Right kidney (tissue), 9 donors: ENCODE measurements at places on chromosomes 4 and X.

- no peak for DNase-seq
Measured at GRCh38 chr4:52661966-52662690, 3.0 kb upstream of the USP46 start.

GRCh38 chr4:36414248-36414647 is 132.8 kb downstream of the DTHD1 start:
- DNase-seq: no peak

- no peak for DNase-seq
Measured at GRCh38 chr4:43224559-43224958, 332.0 kb downstream of the GRXCR1 start.

DNA sequence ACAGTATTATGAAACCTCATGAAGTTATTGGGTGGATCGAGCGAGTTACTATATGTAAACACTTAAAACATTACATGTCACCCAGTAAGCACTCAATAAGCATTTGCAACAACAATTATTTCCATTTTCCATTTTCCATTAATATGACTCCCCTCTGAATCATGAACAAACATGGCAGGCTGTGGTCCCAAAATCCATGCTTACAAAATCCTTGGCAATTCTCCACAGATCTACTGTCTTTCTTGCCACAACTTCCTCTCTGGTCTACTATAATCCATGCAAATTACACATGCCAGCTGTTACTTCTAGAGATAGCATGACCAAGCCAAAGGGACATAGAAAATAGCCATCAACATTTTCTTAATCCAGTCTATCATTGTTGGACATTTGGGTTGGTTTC is 22.0 kb downstream of the ASB11 start:
- DNase-seq: no peak

GRCh38 chr4:87058356-87059073 is 123.7 kb downstream of the AFF1 start:
- DNase-seq: no peak

- DNase-seq: no peak
Measured at GRCh38 chr4:40546969-40547788, 82.5 kb downstream of the RBM47 start.

GRCh38 chrX:48971249-48972219 is at the start of gene KCND1:
TSS of gene KCND1 (minus strand) at chrX:48971844. CDS start at chrX:48970271, 1,573 bp downstream.
- peak; percentile 19 for DNase-seq

- DNase-seq: no peak
Measured at GRCh38 chr4:156685308-156685707, 286.3 kb downstream of the PDGFC start.

- DNase-seq: no peak
Measured at GRCh38 chr4:111040904-111041303, 418.0 kb upstream of the PITX2 start.

GRCh38 chr4:99832321-99832720 is 15.7 kb downstream of the DAPP1 start:
- no peak for DNase-seq

DNA sequence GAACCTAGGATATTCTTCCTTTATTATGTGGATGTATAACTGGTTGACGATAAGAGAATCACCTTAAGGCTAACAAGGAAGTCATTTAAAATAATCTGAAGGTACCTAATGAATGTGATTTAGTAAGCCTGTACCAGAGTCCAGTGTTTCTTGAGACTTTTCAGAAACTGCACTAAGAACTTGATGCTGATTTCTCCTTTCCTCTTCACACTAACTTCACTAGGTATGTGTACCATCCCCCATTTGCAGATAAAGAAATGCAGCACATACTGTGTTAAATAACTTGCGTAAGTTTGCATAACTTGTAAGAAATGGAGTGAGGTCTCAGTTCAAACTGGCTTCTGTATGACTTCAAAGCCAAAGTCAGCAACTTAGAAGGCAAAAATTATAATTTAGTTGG is 63.3 kb downstream of the ELOVL6 start:
- DNase-seq: no peak

DNA sequence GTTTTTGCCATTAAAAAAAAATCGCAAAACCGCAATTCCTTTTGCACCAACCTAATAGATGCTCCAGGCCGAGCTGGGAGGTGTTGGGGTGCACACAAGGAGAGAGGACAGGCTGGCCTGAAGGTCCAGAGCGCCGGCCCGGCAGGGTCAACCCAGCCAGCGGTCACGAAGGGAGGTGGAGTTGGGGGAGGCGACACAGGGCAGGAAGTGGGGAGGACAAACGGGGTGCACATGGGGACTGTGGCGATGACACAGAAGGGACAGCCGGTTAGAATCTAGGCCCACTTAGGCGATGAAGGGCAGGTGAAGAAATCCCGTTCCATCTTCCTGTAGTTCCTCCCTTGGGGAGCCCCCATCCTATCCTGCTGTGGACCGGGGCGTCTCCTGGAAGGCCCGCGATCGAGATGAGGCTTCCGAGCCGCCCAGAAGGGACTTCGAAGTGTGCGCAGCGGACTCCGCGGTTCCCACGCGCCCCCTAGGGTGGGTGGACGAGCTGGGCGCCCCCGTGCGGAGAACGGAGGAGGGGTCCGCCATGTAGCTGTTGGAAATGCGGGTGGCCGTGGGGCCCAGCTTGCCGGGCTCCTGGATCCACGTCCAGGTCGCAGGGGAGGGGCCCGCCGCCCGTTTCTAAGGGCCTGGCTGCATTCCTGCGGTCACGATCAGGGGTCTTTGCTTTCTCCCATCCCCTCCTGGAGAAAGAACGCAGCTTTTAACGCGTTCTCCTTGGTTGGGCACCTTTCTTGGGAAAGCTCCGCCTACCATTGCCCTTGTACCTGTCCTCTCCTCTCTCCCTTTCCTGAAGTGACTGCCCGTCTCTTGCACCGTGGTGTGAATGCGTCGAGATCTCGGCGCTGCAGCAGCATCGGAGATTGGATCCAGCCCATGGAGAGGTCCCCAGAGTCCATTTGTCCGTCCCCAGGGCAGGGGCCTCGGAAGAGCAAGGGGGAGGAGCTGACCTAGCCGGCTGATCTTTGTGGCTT is 17.0 kb upstream of the HPF1 start:
- peak; percentile 58 for DNase-seq

DNA sequence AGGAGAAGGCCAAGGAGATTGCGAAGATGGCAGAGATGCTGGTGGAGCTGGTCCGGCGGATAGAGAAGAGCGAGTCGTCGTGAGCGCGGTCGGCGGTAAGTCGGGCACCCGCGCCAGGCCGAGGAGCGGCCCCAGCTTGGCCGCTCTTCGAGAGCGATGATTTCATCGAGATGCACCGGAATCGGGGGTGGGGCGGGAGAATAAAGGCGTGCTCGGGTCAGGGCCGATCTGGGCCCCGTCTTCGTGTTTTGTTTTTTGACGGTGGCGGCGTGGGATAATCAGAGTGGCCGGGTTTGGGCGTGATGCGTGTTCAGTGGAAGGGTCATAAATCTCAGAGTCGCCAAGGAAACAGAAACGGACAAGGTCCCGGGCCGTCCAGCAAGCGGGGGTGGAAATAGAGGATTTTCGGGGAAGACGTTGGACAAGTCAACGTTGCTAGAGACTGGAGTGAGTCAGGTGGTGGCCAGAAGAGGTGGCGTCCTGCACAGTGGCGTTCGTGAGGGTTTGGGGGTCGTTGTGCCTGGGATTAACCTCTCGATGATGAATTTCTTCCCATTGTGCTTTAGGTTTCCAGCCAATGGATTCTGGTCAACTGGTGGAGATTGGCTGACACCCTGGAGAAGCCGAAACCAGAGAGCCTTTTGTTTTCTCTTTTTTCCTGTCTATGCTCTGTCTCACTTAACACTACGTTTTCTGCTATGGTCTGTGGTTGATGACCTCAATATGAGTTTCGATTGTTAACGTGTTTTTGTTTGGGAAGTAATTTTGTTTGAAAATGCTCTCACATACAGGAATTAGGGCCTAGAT is 882 bp downstream of the MRFAP1 start:
- no peak for DNase-seq

DNA sequence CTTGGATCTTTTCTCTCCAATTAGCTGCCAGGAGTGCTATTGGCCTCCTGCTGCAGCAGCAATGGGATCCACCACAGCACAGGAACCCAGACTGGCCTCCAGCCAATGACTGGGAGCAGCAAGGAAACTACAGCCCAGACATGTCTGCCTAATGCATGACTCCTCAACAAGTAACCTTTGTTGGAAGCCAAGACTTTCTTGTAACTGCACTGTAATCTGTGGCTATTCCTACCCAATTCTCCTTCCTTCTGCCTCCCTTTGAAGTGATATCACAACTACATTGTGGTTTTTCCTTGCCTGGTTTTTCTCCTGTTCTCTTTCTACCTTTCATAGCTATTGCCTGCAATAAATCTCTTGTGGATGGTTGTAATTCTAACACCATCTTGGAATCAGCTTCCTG is 39.8 kb downstream of the SNCA start:
- DNase-seq: no peak

DNA sequence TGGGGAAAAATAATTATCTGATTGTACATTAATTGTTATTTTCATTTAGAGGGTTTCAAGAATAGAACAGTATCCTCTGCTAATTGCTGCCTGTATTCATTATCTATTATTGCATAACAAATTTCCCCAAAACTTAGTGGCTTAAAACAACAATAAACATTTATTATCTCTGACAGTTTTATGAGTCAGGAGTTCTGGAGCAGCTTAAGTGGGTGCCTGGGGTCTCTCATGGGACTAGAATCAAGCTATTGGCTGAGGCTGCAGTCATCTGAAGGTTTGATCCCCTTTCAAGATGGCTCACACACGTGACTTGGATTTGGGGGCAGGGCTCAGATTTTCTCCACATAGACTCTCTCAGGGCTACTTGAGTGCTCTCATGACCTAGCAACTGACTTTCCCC is 98.1 kb upstream of the JADE1 start:
- DNase-seq: no peak

DNA sequence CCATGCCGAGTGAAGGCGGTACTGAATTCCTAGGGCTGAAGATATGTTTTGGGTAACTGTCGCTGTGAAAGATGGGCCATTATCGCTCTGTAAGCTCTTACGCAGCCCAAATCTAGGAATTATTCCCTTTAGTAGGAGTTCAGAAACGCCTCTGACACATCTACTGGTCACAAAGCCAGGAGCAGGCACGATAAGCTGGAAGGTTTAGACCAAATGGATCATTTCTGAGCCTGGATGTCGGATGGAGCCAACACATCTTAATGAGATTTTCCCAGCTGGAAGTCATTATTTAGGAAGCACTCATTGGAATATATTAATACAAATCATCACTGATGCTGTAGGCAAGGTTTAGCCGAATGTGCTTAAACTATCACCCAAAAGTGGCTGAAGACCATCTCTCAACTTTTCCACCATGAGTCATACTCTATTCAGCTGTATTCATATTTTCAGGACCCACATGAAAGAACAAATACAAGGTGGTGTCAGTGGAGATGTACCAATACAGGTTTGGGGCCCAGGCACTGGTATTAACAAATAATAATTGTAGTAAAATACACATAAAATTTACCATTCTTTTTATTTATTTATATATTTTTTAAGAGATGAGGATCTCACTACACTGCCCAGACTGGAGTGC is 34.2 kb upstream of the ATRX start:
- DNase-seq: no peak

DNA sequence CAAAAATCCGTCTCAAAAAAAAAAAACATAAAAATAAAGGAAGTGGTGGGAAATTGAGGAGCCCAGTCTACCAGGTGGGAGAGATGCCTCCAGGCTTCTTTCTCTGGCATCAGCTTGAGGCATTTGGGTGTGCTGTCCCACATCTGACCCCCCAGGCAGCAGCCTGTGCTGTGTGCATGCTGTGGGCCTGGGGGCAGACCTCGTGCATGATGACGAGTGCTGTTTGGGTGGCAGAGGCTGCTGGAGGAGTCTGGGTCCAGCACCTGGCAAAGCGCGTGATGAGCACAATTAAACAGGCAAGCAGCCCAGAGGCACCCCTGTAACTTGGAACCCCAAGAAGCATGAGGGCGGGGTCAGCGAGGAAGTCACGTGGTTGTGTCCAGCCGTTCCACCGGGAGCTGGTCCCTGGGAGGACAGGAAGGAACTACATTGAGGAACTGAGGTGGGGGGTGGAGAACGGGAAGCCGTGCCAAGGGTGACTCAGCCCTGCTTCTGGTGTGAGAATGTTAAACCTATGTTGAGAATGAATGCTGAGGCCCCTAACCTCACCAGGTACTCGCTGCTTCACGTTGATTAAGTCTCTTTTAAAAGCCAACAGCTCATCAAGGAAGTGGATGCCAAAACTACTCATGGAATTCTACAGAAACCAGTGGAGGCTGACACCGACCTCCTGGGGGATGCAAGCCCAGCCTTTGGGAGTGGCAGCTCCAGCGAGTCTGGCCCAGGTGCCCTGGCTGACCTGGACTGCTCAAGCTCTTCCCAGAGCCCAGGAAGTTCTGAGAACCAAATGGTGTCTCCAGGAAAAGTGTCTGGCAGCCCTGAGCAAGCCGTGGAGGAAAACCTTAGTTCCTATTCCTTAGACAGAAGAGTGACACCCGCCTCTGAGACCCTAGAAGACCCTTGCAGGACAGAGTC is 6.1 kb downstream of the TACC3 start:
- no peak for DNase-seq

DNA sequence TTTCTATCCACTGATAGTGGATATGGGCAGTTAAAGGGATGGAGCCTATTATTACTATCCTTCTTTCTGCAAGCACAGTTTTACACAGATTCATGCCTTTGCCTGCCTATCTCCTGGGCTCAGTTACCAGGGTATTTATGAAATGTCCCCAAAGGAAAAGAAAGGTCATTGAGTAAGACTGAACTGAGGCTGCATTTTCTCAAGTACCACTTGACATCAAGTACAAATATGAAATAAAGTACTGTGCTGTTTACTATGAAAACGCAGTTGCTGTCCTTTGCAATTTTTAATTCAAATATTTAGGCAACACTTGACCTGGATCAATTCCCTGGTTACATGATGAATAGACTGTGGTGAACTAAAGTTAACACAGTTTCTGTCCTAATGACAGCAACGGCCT is 23.5 kb upstream of the SPANXN4 start:
- DNase-seq: no peak

- no peak for DNase-seq
Measured at GRCh38 chr4:102608190-102608589, 107.0 kb downstream of the NFKB1 start.

DNA sequence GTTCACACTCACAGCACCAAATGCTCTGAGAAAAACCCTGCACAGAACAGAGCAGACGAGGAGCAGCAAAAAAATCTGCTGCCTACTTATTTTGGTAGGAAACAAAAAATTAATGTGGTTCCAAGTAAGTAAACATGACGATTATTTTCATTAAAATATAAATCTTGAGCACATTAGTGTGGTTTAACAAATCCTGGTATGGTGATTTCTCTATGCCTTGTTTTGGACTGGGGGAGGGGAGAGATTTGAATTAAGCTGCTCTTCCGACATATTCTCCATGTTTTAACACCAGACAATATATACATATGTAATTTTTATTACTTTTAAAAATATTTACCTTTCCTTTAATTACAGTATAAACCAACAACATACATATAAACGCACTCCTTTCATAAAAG is 1.8 kb downstream of the CAMK2D start:
- peak; percentile 21 for DNase-seq

- peak; percentile 45 for DNase-seq
Measured at GRCh38 chrX:137426695-137427425, 139.1 kb upstream of the ZIC3 start.

- no peak for DNase-seq
Measured at GRCh38 chrX:66074920-66075879, 35.3 kb upstream of the VSIG4 start.
